ENCODE measurements at places on chromosomes 12 and 14.

GRCh38 chr12:6953442-6954315, 2.5 kb downstream of the PTPN6 start:
- DNase-seq = peak; percentile 67

DNA sequence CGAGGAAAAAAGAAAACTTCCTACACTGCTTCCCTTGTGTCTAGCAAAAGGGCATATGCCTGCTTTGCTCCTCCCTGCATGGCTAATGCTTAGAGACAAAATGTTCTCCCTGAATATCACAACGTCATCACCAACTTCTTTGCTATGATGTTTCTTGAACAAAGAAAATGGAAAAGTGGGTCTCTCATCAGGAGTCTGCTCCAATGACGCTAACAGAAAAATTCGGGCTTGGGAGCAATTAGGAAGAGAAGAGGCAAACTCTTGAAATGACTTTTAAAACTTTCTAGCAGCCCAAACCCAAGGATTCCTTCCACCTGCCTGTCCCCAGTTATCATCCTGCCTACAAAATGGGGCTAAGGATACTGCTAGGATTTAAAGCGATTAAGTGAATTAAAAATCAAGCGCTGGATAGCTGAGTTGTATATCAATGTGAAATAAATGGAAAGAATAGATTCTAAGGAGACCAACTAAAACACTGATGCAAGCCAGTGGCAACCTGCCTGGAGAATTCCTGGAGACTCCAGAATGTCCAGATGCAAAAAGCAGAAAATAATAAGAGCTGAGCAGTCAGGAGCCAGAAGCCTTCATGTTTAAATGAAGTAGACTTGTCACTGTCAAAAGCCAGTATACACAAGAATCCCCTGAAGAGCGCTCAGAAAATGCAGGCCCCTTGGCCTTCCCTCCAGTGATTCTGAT, 183.8 kb downstream of the DPF3 start:
- DNase-seq = no peak

- no peak for DNase-seq
Observed at GRCh38 chr12:82029936-82030335, 270.8 kb upstream of the PPFIA2 start.

- no peak for DNase-seq
Observed at GRCh38 chr14:60944204-60944603, 36.7 kb downstream of the TRMT5 start.

GRCh38 chr12:104551313-104551931, 94.7 kb downstream of the CHST11 start:
- DNase-seq = no peak

DNA sequence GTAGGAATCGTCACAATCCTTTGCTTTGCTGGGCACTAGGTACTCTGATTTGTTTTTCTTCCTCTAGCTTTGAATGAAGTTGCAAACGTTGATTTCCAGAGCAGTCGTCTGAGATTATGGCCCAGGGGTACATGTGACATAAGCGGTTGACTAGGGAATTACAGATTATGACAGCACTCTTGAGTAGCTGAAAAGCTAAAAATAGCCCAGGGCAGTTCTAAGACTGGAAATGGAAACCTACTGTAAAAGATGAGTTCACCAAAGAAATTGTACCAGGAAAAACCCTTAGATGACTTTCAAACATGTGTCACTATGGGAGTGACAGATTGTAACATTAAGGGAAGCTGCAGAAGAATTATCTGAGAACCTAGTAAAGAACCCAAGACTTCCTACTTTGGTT, 108.5 kb downstream of the ANO6 start:
- DNase-seq = no peak

DNA sequence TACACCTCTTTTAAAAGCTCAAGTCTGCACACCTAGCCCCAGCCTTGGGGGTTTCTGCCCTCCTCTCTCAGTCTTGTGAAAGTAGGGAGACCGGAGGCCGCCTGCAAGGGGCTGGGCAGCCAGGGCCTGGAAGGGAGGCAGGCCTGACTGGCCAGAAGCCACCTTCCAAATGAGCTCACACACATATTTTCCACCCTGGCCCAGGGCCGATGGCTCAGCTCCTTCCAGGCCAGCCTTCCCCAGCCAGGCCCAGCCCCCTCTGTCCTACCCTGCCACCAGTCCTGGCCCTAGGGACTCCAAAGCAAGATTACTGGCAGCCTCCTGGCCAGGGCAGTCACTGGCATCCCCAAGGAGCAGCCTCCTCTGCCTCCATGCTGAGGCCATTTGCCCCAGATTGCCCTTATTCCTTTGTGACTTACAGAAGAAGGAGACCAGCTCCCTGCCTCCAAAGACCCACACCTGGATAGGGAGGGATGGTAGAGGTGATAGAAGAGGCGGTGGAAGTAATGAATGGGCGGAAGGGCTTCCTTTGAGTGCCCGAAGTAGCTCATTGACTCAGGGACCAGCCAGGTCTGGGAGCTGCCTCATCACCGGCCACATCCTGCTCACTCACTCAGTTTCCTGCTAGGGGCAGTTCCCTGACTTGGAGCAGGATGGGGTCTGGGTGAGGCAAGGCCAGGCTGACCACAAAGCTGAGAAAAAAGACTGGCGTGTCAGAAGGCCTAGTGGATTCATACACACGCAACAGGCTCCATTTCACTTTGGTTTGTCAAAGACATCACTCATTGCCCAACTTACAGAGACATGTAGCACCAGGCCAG, 14.8 kb downstream of the MMP14 start:
- peak; percentile 65 for DNase-seq

- DNase-seq = no peak
Observed at GRCh38 chr12:51318846-51319599, 5.0 kb downstream of the BIN2 start.

GRCh38 chr14:50225067-50225973, 6.1 kb downstream of the SOS2 start:
- DNase-seq = no peak

- no peak for DNase-seq
Observed at GRCh38 chr12:111152561-111152960, 216.3 kb downstream of the PHETA1 start.

GRCh38 chr14:93525696-93526451, 95.1 kb downstream of the UNC79 start:
- DNase-seq = no peak

DNA sequence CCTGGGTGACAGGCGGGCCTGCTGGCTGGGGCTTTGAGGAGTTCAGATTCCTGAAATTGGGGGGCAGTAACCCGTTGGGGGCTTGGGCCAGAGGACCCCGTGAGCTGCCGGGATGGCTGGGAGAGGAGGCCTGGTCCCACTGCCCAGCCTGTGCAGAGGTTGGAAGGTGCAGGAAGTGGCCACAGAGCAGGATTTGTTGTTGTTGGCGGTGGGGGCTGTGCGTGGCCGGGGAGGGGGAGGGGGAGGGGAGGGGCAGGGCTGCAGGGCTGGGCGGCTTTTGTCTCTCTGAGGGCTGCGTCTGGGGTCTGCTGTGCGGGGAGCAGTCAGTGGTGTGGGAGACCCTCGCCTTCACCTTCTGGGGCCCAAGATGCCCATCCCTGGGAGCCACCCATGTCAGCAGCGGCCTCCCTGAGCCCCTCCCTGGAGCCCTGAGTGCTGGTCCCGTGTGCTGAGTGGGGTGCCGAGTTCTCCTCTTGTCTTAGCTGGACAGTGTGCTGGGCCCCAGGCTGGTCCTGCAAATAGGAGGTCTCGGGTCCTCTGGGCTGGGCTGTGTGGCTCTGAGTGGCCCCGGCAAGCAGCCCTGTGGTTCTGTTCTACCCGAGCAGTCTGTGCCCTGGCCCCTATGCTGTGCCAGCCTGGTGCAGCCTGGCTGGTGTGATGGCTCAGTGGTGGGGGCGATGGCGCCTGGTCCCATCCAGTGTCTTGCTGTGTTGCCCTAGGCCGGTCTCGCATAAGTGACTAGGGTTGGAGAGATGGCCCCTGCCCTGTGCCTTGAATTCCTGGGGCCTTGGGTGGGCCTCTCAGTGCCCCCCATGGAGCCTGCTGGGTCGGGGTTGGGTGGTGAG, 10.3 kb downstream of the KIF26A start:
- peak; percentile 30 for DNase-seq

DNA sequence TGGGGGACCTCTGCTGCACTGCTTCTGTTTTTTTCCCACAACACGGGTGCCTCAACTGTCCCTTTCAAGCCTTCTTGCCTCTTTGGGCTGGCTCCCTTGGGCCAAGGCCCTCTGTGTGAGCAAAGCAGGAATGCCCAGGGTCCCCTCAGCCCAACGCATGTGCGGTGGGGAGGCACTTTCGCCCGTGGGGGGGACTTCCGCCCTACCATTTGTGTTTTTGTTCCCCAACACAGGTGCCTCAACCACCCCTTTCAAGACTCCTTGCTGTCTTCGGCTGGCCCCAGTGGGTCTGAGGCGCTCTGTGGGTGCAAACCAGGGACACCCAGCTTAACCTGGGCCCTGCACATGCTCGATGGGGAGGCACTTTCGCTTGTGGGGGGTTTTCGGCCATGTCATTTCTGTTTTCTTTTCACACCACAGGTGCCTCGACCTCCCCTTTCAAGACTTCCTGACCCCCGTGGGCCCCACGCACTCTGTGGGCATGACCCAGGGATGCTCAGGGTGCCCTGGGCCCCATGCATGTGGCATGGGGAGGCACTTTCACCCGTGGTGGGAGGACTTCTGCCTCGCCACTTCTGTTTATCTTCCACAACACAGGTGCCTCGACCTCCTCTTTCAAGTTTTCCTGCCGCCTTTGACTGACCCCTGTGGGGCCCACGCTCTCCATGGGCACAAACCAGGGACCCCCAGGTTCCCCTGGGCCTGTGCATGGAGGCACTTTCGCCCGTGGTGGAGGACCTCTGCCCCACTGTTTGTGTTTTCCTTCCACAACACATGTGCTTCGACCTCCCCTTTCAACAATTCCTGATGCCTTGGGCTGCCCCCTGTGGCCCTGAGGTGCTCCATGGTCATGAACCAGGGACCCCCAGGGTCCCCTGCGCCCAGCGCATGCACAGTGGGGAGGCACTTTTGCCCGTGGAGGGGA, 365.7 kb downstream of the ALG10 start:
- no peak for DNase-seq

- DNase-seq = no peak
Observed at GRCh38 chr14:70832561-70833305, 23.4 kb upstream of the MAP3K9 start.

- no peak for DNase-seq
Observed at GRCh38 chr12:32110942-32111341, 4.3 kb downstream of the BICD1 start.

DNA sequence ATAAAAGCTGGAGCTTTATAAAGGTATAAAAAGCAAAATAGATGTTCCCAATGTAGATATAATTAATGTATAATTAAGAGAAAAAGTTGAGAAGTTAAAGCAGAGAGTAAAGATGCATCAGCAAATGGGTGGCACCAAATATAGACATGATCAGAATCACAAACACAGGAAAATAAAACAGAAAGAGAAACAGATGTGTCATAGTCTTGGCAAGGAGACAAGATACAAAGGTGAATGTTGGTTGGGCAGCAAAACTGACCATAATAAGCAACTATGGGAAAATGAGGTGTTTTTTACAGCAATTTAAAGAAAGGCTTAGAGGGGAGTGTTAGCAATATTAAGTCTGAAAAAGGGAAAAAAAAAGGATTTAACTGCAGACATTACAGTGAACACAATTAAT, 135.4 kb upstream of the CLEC14A start:
- DNase-seq = no peak

GRCh38 chr12:111597831-111598636, 1.1 kb downstream of the ATXN2 start:
- DNase-seq = peak; percentile 65

DNA sequence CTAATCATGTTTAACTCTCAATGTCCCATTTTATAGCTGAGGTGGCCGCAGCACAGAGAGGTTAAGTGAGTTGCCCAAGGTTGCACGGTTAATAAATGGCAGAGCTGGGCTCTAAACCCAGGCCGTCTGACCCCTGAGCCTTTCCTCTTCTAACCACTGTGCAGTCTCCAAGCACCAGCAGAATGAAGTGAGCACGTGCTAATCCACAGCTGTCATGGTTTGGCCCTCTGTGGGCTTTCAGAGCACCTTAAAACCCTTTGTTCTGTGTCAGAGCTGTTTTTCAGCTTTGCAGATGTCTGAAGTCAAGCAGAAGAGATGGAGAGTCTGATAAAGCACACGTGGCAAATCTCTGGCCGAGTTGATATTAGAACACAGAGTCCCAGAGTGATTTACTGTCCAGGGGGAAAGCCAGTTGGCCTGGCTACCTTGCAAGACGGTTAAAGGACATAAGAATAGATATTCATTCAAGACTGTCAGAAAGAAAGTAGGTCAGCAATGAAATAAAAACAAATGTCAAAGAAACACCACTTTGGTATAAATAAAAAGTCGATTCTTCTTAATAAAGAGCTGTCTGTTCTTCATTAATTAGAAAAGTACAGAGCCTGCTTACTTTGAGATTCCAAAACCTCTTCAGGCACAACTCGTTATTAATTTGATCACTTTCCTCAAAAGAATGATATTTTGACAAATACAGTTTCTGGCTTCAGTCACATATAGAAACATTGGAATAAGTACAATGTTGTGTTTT, 107.3 kb downstream of the CRADD start:
- no peak for DNase-seq

- no peak for DNase-seq
Observed at GRCh38 chr14:35985474-35986218, 159.5 kb downstream of the BRMS1L start.

DNA sequence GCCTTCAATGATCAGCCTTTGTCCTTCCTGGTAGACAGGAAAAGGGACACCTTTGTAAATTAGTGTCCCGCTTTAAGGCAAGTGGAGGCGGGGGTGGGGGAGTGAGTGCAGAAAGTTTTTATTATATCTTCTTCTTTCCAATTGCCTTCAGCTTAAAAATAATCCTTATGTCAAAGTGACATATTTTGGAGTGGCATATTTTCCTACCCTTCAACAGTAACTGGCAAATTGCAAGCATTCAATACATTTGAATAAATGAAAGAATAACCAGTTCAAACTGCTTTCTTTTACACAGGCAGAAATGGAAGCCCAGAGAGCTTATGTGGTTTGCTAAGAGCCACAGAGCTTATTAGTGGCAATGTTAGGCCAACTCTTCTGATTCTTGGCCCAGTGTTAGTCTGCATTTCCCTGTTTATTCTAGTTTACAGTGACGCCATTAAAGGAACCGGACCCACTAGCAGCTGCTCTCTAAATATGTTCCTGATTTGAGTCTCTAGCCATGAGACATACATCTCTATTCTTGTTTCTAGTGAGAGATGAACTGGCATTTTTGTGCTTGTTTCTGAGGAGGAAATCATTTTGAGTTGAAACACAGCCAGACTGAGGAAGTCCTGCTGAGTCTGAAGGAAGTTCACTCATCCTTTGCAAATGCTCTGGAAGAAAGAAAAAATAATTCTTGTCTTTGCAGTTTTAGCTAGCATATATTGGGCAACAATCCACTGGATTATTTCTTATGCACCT, 468.7 kb downstream of the NOVA1 start:
- no peak for DNase-seq

DNA sequence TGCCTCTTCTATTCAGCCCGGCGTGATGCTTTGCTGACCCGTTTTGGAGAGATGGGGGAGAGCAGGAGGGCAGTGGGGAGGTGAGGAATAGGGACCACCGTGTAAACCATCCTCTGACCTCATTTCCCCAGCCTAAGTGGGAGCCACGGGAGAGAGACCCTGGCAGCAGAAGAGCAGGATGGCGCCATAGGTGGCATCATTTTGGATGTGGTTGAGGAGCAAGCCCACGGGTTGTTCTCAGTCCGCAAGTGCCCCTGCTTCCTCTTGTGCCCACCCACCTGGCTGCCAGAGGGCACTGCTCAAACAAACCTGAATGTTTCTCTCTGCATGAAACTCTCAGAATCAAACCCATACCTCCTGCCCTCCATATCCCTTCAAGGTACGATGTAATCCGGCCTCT, 10.7 kb upstream of the UBC start:
- no peak for DNase-seq

GRCh38 chr12:122635471-122635870, 67.7 kb downstream of the HCAR2 start:
- DNase-seq = no peak

Measured in mucosa of descending colon (tissue), 3 donors.